ENCODE measurements at places on chromosomes 4 and X.

- no peak for DNase-seq
These were observed 552 bp upstream of the NAA10 start for GRCh38 chrX:153935326-153935851.

GRCh38 chr4:153890761-153891160 is 101.9 kb upstream of the SFRP2 start:
- DNase-seq: no peak

GRCh38 chrX:46531442-46531841 is 13.8 kb downstream of the ZNF674 start:
- DNase-seq: no peak

DNA sequence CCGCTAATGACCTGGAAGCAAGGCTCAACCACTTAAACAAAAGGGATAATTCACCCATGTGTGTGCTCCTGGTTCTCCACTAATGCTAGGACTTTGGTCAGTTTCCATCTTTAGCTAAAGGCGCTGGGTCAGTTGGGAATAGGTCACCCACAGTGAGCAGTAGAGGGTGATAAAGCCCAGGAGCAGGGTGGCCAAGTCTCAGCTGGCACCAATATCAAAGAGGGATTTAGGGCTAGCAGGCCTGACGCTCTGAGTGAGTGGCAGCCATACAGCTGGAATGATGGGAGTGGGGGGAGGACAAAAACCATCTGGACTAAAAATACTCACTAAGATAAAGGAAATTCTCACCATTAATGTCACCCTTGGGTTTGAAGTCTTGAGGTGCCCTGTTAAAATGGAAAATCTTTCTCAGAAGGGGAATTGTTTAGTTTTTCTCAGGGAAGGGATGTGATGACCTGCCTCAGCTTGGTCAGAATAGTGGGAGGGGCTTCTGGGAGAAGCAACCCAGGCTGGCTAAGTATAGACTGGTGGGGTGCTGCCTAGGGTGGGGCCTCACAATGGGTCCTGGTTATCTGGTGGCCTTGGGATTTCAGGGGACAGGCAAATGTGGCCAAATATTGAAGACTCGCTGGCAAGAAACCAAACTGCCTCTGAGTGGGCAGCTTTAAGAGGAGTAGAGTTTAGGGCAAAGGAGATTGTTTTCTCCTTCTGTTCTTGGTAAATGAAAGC is 47.1 kb downstream of the TSC22D3 start:
- no peak for DNase-seq

DNA sequence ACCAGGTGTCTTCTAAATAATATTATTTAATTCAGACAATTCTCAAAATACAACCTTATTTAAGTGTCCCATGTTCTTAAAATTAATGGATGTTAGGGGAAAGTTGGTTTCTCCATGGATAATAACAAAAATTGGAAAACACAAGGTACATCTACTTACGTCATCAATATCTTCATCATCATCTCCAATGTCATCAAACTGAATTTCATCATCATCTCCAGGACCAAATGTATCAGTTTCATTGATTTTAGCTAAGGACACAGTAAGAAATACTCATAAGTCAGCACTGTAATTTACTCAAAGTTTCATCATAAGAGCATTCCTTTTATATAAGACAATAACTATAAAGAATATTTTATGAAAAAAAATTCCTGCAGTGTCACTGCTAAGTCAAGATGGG is 11.3 kb downstream of the EIF1AX start:
- DNase-seq: no peak
